H4 (cell line): ENCODE measurements at places on chromosomes 1 and 21. TPM values are rescaled to one million over a fixed set of nuclear protein-coding genes. Genes with fewer than 3 reads are reported as not detected.

The DISC1 gene
- 3.4 and 3.8 TPM in 2 replicates for total RNA-seq

The CD1B gene
- total RNA-seq = not detected in 2 replicates

The C1orf116 gene
- not detected in 2 replicates for total RNA-seq

The TNFRSF1B gene
- total RNA-seq = 0.47 and 0.93 TPM in 2 replicates

The FCGR2B gene
- total RNA-seq = not detected in 2 replicates

- no peak for DNase-seq
Measured at GRCh38 chr21:35594905-35595304, 465.4 kb downstream of the SETD4 start.

The NBPF10 gene
- 0.35 and 0.54 TPM in 2 replicates for total RNA-seq

- DNase-seq = no peak
Measured at GRCh38 chr1:25999041-25999800, 1.4 kb upstream of the PAFAH2 start.

GRCh38 chr1:104387716-104388508, 638.2 kb downstream of the AMY1C start:
- no peak for DNase-seq

GRCh38 chr1:204363335-204364114, 3.8 kb upstream of the PLEKHA6 start:
- DNase-seq = peak; percentile 60

The ZYG11A gene
- total RNA-seq = 3.1 and 4.5 TPM in 2 replicates

The CFHR2 gene
- not detected in 2 replicates for total RNA-seq
